CD4-positive, alpha-beta T cell treated with Interferon gamma for 1 hour (primary cell): ENCODE measurements at places on chromosomes 4 and X.

- no peak for DNase-seq
These were observed 95.9 kb downstream of the CFAP299 start for GRCh38 chr4:80431203-80431965.

- no peak for DNase-seq
These were observed 819.6 kb upstream of the EPHA5 start for GRCh38 chr4:66489783-66490452.

GRCh38 chr4:186958726-186959350 is 235.2 kb upstream of the FAT1 start:
- DNase-seq = no peak

DNA sequence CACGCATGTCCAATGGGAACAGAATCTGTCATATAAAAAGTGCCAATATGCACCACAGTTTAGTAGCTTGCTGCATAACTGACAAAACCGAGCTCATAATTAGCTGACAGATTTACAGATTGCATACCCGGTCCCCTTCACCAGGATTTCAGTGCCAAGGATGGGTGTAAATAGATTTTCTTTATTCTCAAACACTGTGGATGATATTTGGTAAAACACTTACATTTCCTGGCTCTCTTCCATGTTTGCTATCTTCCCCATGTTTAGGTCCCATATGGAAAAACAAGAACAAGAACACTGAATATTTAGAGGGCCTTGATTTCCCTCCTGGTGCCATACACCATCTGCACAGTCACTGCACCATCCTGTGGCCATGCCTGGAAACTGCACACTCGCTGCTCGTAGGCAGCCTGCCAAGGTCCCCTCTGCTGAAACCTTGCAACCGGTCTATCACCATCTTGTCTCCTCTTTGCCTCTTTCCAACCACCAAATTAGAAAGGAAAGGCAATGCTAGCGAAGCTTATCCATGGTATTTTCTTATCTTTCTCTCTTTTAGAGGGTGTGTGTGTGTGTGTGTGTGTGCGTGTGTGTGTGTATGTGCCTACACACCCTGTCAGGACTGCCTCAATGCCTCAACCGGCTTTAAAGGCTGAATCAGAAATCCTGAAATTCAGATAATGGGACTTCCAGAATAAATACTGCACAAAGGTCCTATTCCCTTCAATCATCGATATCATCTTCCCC is 124.2 kb upstream of the MBNL3 start:
- DNase-seq = peak; percentile 15

DNA sequence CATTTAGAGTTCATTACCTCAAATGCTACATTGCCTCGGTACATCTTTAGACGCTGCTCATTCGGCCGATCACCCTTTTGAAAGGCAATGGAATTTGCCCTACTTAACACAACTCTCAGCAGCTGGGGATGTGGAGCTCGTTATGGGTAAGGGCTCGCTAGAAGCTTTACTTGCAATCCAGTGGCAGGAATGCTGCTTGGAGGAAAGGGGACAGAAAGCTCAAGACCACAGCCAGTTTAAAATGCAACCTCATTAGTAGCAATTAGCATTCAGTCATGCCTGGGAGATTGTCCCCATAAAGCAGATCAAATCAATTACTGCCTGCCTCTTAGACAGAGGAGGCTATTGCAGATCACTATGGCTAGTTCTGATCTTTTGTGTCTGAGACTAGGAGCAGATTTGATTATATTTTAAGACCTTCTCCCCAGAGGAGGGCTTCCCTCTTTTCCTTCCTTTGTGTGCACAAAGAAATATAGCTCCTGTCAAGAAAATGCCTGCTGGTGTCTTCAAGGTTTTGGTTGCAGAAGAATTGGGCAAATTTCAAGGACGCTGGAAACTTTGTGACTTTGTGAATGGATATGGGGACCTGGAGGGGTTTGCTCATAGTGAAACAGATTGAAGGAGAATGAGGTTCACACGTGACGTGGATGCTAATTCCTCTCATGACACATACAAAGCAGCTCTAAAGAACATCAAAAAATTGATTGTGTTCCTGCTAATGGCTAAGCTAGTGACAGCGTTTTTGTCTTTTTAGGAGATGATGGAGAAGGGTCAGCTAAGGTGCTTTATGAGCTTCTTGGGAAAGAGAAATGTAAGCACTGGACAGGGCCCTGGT is 237.5 kb upstream of the GLRA2 start:
- no peak for DNase-seq

DNA sequence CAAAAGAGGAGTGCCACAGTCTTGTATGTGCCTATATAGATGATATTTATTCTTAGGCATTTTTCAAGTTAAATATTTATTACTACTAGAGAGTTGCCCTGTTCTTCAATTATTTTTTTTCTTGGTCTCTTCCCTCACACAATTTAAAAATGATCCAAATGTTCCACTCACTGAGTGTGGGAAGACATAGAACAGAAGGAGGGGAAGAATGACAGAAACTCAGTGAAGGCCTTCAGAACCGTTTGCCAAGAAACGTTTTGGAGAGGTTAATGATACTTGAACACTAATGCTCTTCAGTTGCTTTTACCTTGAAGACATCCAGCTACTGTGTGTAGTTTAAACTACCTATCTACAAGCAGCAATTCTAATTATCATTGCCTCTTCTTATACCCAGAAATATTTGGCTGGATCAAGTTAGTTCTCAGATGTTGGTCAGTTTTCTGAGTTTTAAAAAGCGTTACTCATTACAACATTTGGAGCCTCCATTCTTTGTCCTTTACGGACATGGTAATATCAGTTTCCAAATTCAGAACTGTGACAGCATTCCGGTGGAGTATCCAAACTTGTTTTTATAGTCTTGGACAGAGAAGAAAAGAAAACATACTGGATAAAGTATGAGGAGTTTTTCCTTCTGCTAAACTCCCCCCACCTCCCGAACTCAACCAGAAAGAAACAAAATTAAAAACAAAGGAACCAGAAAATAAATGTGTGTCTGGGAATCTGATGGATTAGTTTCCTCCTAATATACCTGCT is 389.7 kb downstream of the SPRY1 start:
- no peak for DNase-seq

- no peak for DNase-seq
These were observed 67.3 kb upstream of the VBP1 start for GRCh38 chrX:155148724-155149537.

- DNase-seq = no peak
These were observed 19.9 kb upstream of the TNIP3 start for GRCh38 chr4:121183989-121184388.

DNA sequence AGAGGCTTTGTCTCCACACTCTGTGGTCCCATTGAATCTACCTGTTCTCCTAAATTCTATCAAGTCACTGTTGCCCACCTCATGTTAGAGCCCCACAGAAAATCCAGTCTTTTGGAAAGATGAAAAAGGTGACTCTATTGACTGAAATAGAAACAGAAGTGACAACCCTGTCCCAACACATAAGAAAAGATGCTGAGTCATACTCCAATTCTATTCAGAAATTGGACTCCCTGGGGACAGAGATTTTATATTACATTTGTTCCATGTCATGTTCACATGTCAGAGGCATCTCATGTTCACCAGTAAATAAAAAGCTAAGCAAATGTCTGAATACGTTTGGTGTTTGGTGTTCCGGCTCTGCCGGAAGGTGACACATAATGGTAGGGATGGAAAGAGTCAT is 2.9 kb upstream of the GRPR start:
- DNase-seq = no peak

- no peak for DNase-seq
These were observed 124.4 kb downstream of the NBDY start for GRCh38 chrX:56853436-56853835.

DNA sequence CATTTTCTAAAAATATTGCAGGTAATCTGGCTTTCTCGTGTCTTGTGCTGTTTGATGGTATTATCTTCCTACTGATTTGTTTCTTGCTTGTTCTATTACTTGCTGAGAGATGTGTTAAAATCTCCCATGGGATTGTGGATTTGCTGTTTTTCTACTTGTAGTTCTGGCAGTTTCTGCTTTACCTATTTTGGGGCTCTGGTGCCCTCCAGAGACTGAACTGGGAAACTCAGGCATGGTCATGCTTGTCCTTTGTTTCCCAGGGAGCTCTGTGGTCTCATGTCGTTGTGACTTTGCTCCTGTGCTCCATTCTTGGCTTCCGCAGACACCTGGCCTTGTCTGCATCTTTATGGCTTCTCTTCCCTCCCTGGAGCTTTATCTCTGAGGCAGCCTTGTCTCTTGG is 39.5 kb downstream of the NSD2 start:
- no peak for DNase-seq

DNA sequence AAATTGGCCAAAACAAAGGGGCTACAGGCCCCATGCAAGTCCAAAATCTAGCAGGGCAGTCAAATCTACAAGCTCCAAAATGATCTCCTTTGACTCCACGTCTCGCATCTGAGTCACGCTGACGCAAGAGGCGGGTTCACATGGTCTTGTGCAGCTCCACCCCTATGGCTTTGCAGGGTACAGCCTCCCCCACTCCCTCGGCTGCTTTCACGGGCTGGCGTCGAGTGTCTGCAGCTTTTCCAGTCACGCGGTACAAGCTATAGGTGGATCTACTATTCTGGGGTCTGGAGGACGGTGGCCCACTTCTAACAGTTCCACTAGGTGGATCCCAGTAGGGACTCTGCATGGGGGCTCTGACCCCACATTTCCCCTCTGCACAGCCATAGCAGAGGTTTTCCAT is 99.2 kb upstream of the KCNIP4 start:
- DNase-seq = no peak

- no peak for DNase-seq
These were observed 221.8 kb upstream of the KCNIP4 start for GRCh38 chr4:22170353-22170752.

- DNase-seq = no peak
These were observed 180.2 kb downstream of the ARAP2 start for GRCh38 chr4:36064117-36064516.

GRCh38 chrX:16347968-16348670 is 180.8 kb downstream of the MAGEB17 start:
- DNase-seq = no peak

GRCh38 chr4:159280442-159281172 is 177.7 kb downstream of the RAPGEF2 start:
- DNase-seq = no peak

- no peak for DNase-seq
These were observed 81.6 kb downstream of the RTL9 start for GRCh38 chrX:110440016-110440805.

DNA sequence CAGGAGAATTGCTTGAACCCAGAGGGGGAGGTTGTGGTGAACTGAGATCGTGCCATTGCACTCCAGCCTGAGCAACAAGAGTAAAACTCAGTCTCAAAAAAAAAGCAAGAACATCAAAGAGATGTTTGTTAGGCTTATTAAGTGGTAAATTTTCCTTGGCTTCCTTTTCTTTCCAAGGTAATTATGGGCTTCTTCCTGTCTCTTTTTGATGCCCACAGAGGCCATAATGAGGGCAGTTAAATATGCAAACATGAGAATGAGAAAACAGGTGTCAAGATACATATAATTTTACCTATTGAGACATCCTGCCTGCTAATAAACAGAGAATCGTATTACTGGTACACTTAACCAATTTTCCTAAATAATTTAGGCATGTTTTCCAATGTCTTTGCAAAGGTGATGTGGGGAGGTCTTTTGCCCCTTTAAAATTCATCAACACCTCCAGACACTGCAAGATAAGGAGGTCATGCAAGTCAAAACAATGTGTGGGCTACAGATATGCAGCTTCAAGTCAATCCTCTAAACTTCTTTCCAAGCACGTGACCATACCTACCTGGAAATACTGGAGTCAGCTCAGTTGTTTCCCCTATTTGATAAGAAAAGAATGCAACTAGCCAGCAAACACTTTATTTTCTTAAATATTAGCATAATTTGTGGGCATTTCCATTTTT is 2.7 kb downstream of the SLC39A8 start:
- no peak for DNase-seq

GRCh38 chrX:134368126-134368525 is 91.8 kb upstream of the HPRT1 start:
- DNase-seq = no peak

DNA sequence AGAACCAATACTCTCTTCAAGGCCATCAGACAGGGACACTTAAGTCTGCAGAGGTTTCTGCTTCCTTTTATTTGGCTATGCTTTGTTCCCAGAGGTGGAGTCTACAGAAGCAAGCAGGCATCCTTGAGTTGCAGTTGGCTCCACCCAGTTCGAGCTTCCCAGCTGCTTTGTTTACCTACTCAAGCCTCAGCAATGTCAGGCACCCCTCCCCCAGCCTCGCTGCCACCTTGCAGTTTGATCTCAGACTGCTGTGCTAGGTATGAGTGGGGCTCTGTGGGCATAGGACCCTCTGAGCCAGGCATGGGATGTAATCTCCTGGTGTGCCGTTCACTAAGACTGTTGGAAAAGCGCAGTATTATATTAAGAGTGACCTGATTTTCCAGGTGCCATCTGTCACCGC is 12.6 kb upstream of the UGT2B15 start:
- no peak for DNase-seq

- no peak for DNase-seq
These were observed 7.7 kb upstream of the WDR13 start for GRCh38 chrX:48589482-48590162.

GRCh38 chr4:91447168-91447567 is 856.6 kb upstream of the GRID2 start:
- no peak for DNase-seq

- DNase-seq = no peak
These were observed 101.3 kb downstream of the DCHS2 start for GRCh38 chr4:154390324-154390723.

- DNase-seq = no peak
These were observed 19.3 kb upstream of the CLNK start for GRCh38 chr4:10703766-10704429.

GRCh38 chr4:111499706-111500105 is 645.5 kb upstream of the FAM241A start:
- DNase-seq = no peak

DNA sequence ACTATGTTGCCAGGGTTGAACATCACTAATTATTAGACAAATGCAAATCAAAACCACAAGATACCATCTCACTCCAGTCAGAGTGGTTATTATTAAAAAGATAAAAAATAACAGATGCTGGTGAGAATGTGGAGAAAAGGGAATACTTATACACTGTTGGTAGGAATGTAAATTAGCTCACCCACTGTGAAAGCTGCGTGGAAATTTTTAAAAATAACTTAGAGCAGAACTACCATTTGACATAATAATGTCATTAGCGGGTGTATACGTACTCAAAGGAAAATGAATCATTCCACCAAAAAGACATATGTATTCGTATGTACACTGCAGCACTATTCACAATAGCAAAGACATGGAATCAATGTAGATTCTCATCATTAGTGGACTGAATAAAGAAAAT is 48.6 kb upstream of the UGT2A1 start:
- no peak for DNase-seq

GRCh38 chr4:7254736-7255487 is 62.6 kb downstream of the SORCS2 start:
- no peak for DNase-seq

GRCh38 chr4:76489686-76490161 is 54.7 kb downstream of the SHROOM3 start:
- DNase-seq = no peak

GRCh38 chr4:94349193-94349592 is 6.6 kb upstream of the HPGDS start:
- no peak for DNase-seq

GRCh38 chrX:71225009-71225408 is 2.0 kb downstream of the GJB1 start:
- DNase-seq = no peak
